ENCODE measurements at places on chromosomes 1 and 21.

DNA sequence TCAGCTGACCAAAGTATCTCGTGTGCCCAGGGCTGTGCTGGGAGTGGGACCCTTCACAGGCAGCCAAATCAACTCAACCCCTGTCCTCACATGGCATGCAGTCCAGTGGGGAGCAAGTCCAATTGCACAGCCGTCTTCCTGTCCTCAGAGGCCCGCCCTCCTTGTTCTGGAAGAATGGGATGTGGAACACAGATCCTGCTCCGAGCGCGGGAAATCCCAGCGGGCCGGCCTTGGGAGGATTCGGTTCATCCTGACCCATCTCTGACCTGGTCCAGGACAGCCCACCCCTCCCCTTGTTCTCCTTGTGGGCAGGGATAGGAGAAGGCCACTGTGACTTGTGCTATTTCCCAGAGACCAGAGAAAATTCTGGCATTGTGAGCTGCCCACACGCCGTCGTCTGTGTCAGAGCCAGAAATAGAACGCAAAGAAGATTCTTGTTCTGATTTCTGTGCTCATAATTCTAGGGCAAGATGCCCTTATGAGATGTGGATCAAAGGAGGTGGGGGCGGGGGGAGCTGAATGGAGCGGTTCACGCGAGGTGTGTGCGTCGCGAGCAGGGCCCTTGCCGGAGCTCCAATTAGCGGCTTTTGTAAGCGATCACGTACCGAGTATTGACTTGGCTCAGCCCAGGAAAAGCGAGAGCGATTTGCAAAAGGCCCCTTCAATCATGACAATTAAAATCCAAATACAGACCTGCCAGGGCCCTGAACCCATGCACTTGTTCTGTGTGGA lies 79.2 kb downstream of the AJAP1 start:
- DNase-seq, result no peak

- peak; percentile 29 for DNase-seq
These were observed 133.4 kb downstream of the COP1 start for GRCh38 chr1:176073524-176074157.

DNA sequence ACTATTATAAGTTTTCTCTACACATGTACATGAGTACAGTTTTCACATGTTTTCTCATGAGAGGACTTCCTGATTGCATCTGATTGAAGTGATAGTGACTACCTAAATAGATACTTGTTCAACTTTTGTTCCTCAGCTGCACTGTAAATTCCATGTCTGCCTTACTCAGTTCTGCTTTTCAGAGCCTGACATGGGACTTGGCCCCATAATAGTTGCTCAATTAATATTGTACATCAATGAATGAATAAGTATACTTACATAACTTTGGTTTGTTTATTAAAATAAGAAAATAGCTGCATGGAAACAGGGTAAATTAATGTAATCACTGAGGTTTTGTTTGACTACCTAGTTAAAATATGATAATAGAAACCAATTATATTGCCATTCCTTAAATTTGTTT lies 78.7 kb downstream of the HMCN1 start:
- DNase-seq, result no peak

DNA sequence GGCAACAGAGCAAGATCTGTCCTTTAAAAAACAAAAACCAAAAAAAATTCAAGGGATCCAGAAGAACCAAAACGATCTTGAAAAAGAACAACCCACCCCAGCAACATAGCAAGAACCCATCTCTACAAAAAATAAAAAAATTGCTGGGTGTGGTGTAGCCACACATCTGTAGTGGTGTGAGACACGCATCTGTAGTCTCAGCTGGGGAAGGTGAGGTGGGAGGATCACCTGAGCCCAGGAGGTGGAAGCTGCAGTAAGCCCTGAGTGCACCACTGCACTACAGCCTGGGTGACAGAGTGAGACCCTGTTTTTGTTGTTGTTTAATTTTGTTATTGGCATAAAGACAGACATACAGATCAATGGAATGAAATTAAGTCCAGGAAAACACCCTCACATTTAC lies 22.3 kb downstream of the TRIM33 start:
- no peak for DNase-seq

DNA sequence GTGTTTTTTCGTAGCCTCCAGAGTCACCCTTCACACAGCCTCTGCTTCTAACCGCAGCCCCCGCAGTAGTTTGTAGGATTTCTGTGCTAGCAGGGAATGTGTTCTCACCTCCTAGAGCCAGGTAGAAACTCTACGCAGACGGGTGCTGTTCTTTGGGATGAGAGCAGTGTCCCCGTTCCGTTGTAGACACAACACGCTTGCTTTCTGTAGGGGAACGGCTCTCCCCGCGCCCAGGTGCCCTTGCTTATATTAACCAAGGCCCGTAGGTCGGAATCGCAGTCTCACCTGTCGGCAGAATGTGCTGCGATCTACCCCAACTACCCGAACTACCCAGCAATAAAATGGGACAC lies 111.8 kb upstream of the NBPF11 start:
- DNase-seq, result no peak

- no peak for DNase-seq
These were observed 5.8 kb upstream of the SLC9C2 start for GRCh38 chr1:173608503-173609216.

- peak; percentile 91 for DNase-seq
These were observed 14.4 kb downstream of the ABCG1 start for GRCh38 chr21:42233067-42233961.

DNA sequence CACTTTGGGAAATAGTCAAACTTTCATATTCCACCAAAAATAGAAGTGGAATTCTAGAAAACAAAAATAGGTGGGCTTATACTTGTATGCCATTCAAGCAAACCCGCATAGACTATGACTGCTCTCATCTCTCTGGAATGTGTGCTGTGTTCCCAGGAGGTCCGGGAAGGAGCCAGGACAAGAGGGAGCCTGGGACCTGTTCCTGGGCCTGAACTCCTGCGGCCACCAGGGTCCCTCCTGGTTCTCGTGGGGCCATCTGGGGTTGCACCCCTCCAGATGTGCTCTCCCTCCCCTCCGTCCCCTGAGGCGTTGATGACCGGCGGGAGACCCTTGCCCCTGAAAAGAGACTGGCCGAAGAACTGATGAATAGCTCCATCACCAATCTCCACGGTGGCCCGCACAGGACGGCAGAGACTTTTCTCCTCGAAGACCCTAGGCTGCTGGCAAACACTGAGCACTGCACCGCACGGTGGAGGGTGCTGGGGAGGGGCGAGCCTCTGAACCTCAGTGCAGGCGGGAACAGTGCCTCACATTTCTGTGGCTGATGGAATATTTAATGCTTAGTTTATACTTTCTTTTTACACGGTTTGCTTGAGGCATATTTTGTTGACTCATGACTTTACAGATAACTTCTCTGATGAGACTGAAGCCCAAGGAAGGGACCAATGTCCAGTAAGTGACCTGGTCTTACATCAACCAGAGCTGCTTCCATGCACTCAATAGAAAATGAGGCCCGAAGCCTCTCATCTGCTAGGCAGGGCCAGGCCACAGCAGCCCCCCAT lies 9.6 kb upstream of the ADARB1 start:
- DNase-seq, result no peak

- no peak for DNase-seq
These were observed 17.1 kb upstream of the SRP9 start for GRCh38 chr1:225760531-225760930.

DNA sequence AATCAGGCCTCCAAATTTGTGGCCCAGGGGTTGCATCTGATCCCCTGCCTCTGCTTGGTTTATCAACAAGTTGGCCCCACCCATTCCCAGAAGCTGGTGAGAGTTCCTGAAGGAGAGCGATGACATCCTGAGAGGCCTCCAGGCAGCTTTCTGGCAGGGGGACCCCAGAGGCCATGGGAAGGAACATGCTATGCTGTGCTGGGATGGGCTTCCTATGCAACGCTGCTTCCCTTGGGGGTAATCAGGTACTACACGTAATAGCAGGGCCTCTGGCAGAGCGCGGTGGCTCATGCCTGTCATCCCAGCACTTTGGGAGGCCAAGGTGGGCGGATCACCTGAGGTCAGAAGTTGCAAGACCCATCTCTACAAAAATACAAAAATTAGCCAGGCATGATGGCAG lies 8.4 kb upstream of the MTF1 start:
- no peak for DNase-seq

- DNase-seq, result no peak
These were observed 8.3 kb upstream of the PRKCZ start for GRCh38 chr1:2041887-2042286.

DNA sequence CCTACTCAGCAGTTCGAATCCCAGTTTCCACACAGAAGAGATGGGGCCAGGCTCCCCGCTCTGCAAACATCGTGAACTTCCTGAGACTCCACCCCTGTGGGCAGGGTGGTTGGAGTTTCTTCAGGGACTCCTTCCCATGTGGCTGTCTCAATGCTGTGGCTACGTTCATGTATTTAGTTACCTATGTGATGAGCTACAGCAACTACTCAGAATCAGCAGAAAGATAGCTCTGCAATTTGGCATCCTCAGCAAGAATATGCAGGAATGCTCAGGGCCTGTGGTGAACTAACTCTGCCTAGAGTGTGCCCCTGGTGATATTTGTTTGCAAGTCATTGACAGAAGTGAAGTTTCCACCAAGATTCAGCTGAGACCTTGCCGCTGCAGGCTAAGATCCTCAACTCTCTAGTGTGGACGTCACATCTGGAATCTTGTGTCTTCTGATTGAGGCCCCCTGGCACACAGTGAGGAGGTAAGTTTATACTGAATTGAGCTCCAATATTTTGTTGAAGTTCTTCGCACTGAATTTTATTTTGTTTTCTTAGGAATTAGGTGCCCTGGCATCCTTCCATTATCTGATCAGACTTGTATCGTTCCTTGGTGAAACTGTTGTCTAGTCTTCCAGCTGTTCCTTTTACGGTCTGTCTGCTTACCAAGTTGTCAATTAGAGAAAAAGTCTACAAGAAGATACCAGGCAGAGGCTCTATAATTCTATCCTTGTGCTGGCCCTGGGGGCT lies 8.2 kb upstream of the GLRX2 start:
- DNase-seq, result no peak

- peak; percentile 48 for DNase-seq
These were observed 93.5 kb downstream of the SIK1 start for GRCh38 chr21:43333298-43334062.

DNA sequence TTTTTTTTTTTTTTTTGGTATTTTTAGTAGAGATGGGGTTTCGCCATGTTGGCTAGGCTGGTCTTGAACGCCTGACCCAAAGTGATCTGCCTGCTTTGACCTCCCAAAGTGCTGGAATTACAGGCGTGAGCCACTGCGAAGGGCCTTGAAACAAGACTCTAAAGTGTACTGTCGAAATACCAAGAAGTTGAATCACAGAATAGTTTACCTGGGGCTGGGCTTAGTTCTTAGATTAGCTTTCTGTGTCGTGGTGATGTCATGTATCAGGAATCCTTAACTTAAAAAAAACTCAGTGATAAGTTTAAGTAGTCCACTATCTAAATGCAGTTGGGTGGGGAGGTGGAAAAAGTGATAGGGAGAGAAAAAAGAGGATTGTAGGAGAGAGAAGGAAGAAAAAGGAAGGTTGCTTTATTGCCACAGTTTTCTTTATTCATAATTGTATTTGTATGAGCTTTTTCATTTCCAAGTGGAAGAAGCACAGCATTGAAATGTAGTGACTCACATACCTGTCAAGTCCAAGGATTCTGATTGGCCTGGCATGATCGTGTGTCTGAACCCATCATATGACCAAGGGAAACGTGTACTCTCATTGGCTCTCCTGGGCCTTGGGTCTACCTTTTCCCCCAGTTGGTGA lies 13.4 kb downstream of the ITSN1 start:
- no peak for DNase-seq

GRCh38 chr1:60130703-60131102 lies 57.1 kb upstream of the C1orf87 start:
- peak; percentile 7 for DNase-seq

- peak; percentile 43 for DNase-seq
These were observed 112.3 kb downstream of the TSEN15 start for GRCh38 chr1:184163674-184164465.

- no peak for DNase-seq
These were observed 70.4 kb upstream of the TARDBP start for GRCh38 chr1:10941891-10942541.

GRCh38 chr1:108955881-108956280 lies 7.4 kb downstream of the CLCC1 start:
- DNase-seq, result no peak

DNA sequence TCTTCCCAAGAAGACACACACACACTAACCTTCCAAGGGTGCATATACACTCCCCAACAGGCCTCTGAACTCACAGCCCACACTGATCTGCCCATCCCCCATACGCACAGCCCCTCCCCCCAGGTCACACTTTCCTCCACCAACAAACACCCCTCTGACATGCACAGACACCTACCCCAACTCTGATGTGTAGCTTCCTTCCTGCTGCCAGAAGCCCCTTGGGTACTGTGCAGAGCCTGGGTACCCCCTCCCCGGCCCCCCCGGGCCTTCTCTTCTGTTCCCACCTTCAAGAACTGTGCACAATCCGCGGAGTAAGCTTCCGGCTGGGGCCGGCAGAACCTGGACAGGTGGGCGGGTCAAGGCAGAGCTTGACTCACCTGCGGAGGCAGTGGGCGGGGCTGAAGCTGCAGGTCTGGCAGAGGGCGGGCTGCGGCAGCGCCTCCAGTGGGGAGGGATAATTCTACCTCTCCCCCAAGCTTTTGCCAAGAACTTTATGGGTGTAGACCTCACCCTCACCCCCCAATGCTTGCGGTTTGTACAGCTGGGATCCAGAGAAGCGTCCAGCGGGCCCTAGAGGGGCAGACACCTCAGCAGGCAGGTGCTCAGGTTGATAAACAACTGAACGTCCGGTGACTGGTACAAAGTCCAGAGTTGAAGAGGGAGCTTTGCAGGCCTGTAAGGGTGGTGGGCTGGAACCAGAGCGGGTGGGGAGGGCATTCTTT lies at the start of gene C1orf210:
C1orf210 (minus strand) TSS at position 313 of the 722 bp plus-strand sequence. CDS start 2,311 bp downstream, outside the sequence.
- no peak for DNase-seq

DNA sequence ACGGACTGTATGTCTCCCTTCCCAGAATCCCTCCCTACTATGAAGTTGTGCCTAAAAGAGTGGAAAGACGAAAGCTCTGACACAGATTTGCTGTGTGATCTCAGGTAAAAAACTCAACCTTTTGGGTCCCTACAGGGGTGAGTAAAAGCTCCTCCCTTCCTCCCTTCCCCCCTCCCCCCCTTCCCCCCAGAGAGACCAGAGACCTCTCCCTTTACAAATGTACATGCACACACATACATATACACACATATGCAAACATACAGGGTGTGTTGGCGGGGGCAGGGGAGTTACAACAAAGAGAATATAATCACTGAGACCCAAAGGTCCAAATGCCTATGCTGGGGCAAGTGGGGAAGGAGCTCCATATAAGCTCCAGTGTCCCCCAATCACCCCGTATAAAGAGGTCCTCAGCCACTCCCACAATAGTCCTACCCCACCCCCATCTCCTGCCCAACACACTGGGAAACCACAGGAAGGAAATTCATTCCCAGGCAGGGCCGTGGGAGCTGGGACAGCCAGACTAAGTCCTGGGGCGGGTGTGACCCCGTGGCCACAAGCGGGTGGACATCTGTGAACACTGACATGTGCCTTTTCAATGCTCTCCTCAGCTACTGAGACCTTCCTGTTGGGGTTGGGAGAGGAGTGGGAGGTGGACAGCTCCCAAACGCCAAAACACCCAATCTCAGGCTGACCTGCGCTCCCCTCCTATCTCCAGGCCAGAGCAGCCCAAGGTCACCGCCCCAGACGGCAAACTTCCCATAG lies 2.0 kb downstream of the MEF2D start:
- DNase-seq, result peak; percentile 69
